Upper lobe of left lung (tissue), 6 donors: ENCODE measurements at places on chromosomes 6 and 20. TPM values are rescaled to one million over a fixed set of nuclear protein-coding genes. Genes with fewer than 3 reads are reported as not detected.

The DHX16 gene
- total RNA-seq, result 32.7 TPM

The CLVS2 gene
- total RNA-seq, result not detected

GRCh38 chr6:168884050-168884645 is 369.5 kb downstream of the THBS2 start:
- H3K27ac ChIP-seq, result no peak overlapping the region
- H3K36me3 ChIP-seq, result no peaks in the 10 kb centered on the region
- H3K4me3 ChIP-seq, result peak overlapping the region; percentile 40
- DNase-seq, result no peak
- H3K27me3 ChIP-seq, result no peaks in the 10 kb centered on the region

- H3K36me3 ChIP-seq, result no peaks in the 10 kb centered on the region
- no peaks in the 10 kb centered on the region for H3K27me3 ChIP-seq
- no peak overlapping the region for H3K27ac ChIP-seq
- no peak for DNase-seq
- peaks cover 6% of the 10 kb centered on the region for H3K4me1 ChIP-seq
Measured at GRCh38 chr6:107600121-107600520, 110.2 kb downstream of the SOBP start.

- DNase-seq, result no peak
- no peaks in the 10 kb centered on the region for H3K36me3 ChIP-seq
- H3K4me3 ChIP-seq, result no peak overlapping the region
- H3K27me3 ChIP-seq, result no peaks in the 10 kb centered on the region
- peaks cover 5% of the 10 kb centered on the region for H3K4me1 ChIP-seq
Measured at GRCh38 chr6:132404330-132404729, 3.1 kb upstream of the MOXD1 start.

DNA sequence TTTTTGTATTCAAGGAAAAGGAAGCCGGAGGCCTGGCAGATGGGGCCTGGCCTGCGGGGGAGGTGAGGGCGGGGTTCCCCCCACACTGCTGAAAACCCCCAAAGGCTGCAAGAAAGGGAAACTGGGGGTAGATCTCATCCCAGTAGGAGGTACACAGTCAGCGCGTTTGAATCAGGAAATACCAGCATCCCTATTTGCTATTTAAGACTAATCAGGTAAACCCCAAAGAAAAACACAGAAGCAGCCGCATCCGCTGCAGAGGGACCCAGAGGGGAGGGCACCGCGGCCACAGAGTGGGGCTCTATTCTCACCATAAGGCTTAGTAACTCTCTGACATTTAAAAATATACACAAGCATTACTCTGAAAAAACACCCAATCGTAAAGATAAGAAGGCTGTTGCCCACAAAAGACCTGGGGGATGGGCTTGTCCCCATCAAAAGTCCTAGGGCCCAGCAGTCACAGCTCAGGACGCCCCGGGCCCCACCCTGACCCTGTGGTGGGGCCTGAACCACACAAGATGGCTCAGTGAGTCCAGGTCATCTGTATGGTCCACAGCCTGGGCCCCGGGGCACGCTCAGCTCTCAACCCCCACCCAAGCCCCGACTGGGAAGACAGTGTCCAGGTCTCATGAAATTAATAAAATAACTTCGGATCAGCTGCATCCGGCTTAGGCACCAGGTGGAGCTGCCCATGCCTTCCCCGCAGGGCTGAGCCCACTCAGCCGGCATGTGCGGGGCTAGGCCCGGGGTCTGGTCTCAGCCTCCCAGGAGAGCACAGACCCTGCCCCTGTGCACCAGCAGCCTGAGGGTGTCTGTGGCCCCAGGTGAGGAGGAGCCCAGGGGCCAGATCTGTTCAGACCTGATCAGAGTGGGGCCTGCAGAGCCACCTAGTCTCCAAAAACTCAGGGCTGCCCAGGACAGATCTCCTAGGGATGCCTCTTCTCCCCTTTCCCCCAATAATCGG is 31.0 kb downstream of the KCNQ2 start:
- H3K4me1 ChIP-seq, result no peaks in the 10 kb centered on the region
- H3K27me3 ChIP-seq, result no peaks in the 10 kb centered on the region
- no peak overlapping the region for H3K27ac ChIP-seq
- peak; percentile 40 for DNase-seq
- no peaks in the 10 kb centered on the region for H3K36me3 ChIP-seq
- no peak overlapping the region for H3K4me3 ChIP-seq

GRCh38 chr6:143332153-143332845 is 118.2 kb downstream of the ADAT2 start:
- H3K27ac ChIP-seq, result no peak overlapping the region
- no peaks in the 10 kb centered on the region for H3K4me1 ChIP-seq
- H3K27me3 ChIP-seq, result no peaks in the 10 kb centered on the region
- DNase-seq, result no peak
- H3K36me3 ChIP-seq, result no peaks in the 10 kb centered on the region
- H3K4me3 ChIP-seq, result no peak overlapping the region
